CD8-positive, alpha-beta T cell (primary cell): ENCODE measurements at places on chromosomes 3 and 15. TPM values are rescaled to one million over a fixed set of nuclear protein-coding genes. Genes with fewer than 3 reads are reported as not detected.

Gene CPN2
- total RNA-seq = not detected

Gene DNAJC13
- total RNA-seq = 8.1 TPM

Gene RTP1
- not detected for total RNA-seq

Gene NDUFB5
- 21.0 TPM for total RNA-seq

Gene CYP1A2
- total RNA-seq = not detected

Gene CDHR4
- total RNA-seq = not detected

Gene CYP8B1
- not detected for total RNA-seq

Gene RTP4
- 1.5 TPM for total RNA-seq

Gene TRPM1
- not detected for total RNA-seq

DNA sequence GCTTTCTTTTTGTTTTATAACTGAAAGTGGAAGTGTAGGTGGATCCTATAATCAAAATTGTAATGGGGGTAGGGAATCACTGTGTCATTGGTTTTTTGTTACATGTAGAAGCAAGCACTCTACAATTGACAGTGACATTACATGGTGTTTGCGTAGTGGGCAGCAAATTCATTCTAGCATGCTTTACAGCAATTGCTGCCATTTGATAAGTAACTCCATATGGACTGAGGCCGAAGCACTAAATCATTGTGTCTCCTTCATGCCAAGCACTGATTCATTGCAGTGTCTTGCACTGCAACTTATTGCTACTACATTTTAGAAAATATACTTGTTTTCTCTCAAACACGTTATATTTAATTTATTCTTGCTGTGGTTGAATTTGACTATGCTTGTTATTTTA lies 933.9 kb downstream of the NSUN3 start:
- DNase-seq = no peak

DNA sequence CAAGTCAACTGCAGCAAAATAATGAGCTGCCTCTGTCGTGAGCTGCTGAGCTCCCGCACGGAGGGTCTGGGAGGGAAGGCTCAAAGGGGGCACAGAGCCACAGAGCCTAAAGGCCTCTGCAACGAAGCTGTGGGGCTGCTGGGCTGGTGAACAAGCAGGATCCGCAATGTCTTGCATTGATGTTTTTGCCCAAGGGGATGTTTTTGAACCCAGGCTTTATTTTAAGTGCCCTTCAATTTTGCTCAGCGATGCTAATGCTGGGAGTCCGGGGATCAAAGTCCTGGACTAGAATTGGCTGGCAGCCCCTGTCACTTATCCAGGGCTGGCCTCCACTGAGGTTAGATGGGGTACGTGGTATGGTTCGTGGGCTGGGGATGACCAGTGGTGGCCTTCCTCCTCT lies 240.0 kb downstream of the VPS13C start:
- DNase-seq = no peak

- DNase-seq = no peak
Measured at GRCh38 chr15:62059108-62059815, 985 bp downstream of the VPS13C start.

- no peak for DNase-seq
Measured at GRCh38 chr15:89448825-89449224, 47.6 kb downstream of the RHCG start.

DNA sequence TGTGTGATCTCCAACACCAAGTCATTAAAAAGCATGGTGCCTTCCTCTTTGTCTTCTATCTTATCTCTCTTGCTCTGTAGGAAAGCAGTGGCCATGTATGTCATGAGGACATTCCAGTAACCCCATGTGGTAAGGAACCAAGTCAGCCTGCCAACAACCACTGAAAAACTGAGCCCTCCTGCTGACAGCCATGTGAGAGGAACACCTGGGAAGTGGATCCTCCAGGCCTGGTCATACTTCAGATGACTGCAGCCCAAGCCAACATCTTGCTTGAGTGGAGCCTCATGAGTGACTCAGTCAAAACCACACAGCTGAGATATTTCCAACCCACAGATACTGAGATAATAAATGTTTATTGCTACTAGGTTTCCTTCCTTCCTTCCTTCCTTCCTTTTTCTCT lies 597.3 kb downstream of the ZIC1 start:
- DNase-seq = no peak

DNA sequence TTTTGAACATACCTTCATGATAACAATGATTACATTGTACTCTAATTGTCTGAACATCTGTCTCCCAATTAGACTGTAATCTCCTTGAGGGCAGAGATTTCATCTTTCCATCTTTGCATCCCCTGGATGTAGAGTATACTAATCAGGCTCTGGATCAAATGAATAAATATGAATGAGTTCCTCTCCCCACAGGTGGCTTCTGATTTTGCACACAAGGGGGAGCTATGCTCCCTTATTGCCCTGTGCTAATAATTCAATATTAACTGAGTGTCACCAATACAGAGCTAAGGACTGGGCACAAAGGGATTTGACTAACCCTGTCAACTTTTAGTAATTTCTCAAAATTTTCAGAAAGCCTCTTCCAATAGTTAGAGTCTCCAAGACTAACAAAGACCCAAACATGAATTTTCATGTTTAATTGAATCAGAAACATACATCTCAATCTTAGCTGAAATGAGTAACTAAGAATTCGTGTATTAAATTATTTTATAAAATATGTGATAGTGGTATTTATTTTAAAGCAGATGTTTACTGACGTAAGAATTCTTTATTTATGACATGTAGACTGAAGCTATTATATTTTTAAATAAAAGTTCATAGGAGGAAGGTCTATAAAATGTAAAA lies 3.0 kb downstream of the DUOXA1 start:
- DNase-seq = no peak

GRCh38 chr15:72902245-72902918 lies 118.8 kb upstream of the ADPGK start:
- DNase-seq = no peak

GRCh38 chr3:10575601-10576160 lies 70.3 kb upstream of the ATP2B2 start:
- no peak for DNase-seq

DNA sequence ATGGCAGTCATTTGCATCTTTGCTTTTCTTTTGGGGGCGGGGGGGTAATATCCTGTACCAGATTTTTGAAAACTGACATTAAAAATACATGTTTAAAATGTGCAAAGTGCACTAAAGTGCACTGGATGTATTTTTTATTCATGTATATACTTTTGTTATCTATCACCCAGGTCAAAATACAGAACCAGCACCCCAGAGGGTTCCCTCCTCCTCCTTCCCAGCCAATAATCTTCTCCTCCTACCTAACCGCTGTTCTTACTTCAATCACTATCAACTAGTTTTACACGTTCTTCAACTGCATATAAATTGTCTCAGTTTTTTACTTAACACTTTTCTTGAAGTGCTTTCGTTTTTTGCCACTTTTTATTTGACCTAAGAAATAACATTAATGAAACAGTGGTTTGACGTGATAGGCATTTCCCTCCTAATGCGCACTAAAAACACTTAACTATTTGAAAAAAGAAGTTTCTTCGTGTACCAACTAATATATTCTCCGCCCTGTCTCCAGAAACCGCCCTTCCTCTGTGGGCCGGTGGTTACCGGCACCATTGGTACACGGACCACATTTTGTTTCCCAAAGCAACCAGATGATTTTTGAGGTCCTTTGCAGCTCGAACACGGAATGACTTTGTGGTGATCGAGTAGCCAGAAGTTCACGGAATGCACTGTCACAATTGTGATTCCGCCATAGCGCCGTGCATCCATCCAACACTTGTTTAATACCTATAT lies 836 bp upstream of the AKAP13 start:
- DNase-seq = peak; percentile 74

DNA sequence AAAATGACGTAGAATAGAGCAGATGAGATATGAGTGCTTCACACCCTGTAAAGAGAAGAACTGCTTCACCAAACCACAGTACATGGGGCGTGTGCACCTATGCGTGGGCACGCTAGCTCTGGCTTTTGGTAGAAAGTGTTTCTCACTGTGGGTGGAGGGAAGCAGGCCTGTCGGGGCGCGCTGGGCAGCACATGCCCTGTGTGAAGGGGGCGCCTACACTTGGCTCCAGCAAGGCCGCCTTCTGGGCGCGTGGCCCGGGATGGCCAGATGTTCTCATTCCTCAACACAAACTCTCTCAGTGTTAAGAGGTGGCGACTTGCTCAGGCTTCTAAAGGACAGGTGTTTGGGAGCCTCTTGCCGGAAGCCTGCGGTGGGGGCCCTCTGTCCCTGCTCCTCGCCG lies 90.0 kb downstream of the FBLN2 start:
- no peak for DNase-seq

DNA sequence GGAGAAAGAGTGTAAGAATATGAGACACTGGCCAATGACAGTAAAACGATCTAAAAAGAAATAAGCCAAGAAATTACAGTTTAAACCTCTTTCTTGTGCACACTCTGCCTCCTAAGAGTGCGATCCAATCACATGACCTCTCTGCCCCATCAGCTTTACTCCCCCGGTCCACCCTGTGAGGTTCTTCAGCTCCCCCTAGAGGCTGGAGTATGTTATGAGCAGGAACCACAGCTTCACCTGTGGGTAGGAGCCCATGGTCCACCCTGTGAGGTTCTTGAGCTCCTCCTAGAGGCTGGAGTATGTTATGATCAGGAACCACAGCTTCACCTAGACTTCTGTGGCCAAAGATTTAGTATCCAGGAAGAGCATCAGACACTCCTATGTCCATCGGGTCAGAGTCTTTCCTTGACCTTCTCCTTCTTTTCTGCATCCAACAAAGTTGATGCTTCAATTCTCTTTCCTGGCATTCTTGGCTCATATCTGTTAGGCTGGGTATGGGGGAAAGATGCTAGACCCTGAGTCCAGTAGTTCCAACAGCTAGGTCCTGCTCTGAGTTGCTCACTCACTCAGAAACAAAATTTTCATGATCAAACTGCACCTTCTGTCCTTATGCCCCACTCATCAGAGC lies 164.0 kb downstream of the MINAR1 start:
- no peak for DNase-seq

- no peak for DNase-seq
Measured at GRCh38 chr15:85100186-85100937, 118.7 kb downstream of the PDE8A start.

GRCh38 chr3:15108082-15108545 lies 9.2 kb upstream of the RBSN start:
- DNase-seq = peak; percentile 70

DNA sequence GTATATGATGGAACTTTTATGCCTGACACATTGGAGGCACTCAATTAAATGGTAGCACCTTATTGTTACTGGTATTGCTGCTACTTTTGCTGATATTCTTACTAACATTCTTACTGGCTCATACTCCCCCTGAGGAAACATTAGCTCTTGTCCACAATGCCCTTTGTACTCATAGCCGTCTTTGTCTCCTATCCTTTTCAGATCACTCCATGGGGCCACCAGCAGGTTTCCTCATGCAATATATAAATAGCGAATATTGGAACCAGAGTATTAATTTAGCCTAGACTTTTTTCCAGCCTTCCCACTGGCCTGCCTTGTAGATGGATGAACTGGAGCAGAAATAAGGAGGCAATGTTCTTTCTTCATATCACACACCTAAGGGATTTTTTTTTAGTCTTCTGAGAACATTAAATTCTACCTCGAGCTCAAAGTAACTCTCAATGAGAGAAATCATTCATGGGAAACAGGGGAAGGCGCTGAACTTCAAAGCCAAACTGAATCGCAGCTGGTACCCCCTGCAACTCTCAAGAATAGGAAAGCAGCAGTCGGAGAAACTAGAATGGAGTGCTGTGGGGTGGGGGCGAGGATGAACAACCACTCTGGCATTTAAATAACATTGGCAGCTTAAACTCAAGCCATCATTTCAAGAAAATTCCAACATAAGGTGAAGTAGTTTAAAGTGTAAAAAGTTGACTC lies 300.3 kb downstream of the TAFA4 start:
- no peak for DNase-seq

- DNase-seq = no peak
Measured at GRCh38 chr3:190558316-190558715, 44.4 kb downstream of the IL1RAP start.

DNA sequence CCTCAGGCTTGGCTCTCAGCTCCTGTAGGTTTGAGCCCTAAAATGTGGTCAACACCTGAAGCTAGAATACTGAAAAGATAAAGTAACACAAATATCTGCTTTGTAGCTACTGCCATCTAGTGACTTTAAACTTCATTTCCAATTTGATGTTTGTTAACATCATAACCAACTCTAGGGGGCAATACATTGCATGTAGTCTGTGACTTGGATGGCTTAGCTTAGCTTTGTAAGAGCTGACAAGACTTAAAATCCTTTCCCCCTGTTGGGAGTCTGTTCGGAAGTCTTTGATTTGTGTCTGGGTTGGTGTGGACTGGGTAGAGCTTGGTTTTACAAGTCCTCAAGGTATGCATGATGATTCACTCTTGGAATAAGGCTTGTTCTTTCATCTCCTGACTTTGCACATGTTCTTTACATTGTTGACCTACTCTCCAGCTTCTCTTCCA lies 51.7 kb downstream of the SCN11A start:
- no peak for DNase-seq

GRCh38 chr3:12423918-12424630 lies 60.2 kb upstream of the TSEN2 start:
- DNase-seq = no peak

DNA sequence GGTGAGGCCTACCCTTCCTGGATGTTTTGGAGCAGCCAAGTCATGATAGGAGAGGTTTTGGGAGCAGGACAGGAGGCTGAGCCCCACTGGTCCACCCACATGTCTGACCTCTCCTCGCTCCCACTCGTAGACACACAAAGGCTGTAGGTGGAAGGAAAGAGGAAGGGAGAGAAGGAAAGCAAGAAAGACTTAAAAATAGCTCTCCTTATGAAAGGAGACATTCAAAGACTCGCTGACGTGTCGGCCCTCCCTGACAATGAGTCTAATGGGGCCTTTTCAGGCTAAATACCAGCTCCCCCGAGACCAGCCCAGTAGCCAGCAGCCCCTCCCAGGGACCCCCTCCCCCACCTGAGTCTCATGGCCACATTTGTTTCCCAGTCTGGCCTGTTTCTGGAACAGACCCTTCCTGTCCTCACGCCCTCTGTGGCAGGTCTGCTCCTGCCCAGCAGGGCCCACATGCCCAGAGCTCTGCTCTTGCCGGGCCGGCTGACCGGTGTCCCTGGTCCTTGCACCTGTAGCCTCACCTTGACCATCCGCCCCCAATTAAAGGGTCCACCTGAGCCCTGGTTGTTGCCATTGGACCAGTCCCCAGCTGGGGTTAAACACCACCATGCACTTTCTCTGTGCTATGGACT lies 49.3 kb downstream of the FGD5 start:
- no peak for DNase-seq

DNA sequence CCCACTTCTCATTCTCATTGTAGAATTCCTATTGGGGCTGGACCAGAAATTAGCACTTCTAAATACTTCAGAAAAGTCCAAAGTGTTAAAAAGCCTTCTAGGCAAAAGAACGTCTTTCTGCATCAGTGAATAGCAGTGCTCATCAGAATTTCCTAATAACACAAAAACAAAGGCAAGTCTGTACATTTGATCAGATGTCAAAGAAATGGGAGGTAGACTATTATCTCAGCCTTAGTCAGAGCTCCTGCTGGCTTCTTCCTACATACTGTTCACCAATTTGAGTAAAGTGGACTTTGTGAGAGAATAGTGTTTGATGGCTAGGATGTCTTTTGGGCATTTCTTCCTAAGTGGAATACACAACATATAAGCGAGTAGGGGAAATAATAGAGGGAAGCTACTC lies 48.7 kb downstream of the FOXB1 start:
- no peak for DNase-seq

- no peak for DNase-seq
Measured at GRCh38 chr3:125271127-125271526, 58.6 kb upstream of the SLC12A8 start.
